ENCODE measurements at places on chromosomes 16 and 17.

GRCh38 chr17:13346996-13347762 is 254.6 kb downstream of the HS3ST3A1 start:
- H3K4me3 ChIP-seq: no peak overlapping the region
- no peak for DNase-seq
- no peaks in the 10 kb centered on the region for H3K27me3 ChIP-seq
- no peaks in the 10 kb centered on the region for H3K4me1 ChIP-seq

DNA sequence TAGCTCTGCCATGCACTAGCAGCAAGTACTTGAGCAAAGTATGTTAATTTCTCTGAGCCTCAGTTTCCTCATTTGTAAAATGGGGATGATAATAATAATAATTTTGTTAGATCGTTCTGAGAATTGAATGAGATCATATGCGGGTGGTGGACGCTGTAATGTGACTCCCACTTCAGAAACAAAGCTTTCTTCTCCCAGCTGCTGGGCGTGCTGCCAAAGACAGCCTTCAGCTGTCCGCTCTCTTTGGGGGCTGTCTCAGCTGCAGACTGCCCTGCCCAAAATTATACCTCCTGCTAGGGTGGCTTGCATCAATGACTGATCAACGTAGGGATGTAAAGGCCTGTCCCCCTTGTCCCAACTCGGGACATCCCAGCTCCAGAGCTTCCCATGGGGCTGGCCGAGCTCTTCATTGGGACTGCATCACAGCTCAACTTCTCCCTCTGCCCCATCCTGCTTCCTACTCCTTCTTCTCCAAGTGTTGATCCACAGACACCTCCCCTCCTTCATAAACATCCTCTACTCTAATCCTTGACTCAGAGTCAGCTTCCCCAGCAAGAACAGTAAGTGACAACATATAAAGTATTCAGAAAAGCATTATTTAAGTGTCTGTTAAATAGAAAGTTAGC is 30.7 kb upstream of the CDH5 start:
- no peaks in the 10 kb centered on the region for H3K4me1 ChIP-seq
- 0 out of 2 replicates have a peak, but pooled peaks cover 8% of the 10 kb centered on the region for H3K27me3 ChIP-seq
- DNase-seq: no peak
- H3K4me3 ChIP-seq: no peak overlapping the region
- H3K36me3 ChIP-seq: no peaks in the 10 kb centered on the region

DNA sequence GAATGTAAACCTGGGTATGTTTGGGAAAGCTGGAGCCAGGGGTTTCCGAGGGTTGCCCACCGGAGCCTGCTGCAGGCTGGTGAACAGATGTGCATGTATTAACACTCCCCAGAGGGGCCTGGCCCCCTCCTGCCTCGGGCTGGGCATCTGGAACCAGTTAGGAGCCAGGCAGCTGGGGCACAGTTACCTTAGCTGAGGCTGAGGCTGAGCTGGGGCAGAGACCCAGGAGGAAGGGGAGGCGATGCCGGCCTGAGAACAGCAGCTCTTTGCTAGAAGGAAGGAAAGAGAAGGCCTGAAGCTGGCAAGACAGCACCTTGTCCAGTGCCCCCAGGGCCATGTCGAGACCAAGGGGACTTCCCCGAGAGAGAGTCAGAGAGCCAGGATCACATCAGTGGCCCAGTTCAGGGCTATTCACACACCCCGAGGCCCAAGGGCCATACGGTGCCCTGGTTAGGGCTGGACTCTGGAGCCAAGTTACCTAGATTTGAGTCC is 65.8 kb downstream of the RMI2 start:
- no peak overlapping the region for H3K4me3 ChIP-seq
- H3K27me3 ChIP-seq: no peaks in the 10 kb centered on the region
- DNase-seq: no peak
- no peak overlapping the region for H3K27ac ChIP-seq

- H3K4me3 ChIP-seq: peak overlapping the region; percentile 48
- 0 out of 2 replicates have a peak, but pooled peaks cover 6% of the 10 kb centered on the region for H3K4me1 ChIP-seq
- no peaks in the 10 kb centered on the region for H3K36me3 ChIP-seq
- H3K27me3 ChIP-seq: no peaks in the 10 kb centered on the region
- no peak for DNase-seq
- H3K27ac ChIP-seq: no peak overlapping the region
These were observed 9.9 kb downstream of the TBX2 start for GRCh38 chr17:61409301-61410112.

GRCh38 chr16:67533024-67533560 is 4.5 kb downstream of the RIPOR1 start:
- no peak overlapping the region for H3K27ac ChIP-seq
- no peak overlapping the region for H3K4me3 ChIP-seq
- no peaks in the 10 kb centered on the region for H3K27me3 ChIP-seq
- H3K4me1 ChIP-seq: peaks cover 11% of the 10 kb centered on the region

- H3K4me3 ChIP-seq: no peak overlapping the region
- H3K4me1 ChIP-seq: peaks cover 6% of the 10 kb centered on the region
- H3K27ac ChIP-seq: no peak overlapping the region
- DNase-seq: no peak
These were observed 5.4 kb downstream of the NPLOC4 start for GRCh38 chr17:81631482-81631881.

- H3K4me3 ChIP-seq: no peak overlapping the region
- H3K36me3 ChIP-seq: no peaks in the 10 kb centered on the region
These were observed 3.3 kb upstream of the RIPOR1 start for GRCh38 chr16:67525176-67525860.

DNA sequence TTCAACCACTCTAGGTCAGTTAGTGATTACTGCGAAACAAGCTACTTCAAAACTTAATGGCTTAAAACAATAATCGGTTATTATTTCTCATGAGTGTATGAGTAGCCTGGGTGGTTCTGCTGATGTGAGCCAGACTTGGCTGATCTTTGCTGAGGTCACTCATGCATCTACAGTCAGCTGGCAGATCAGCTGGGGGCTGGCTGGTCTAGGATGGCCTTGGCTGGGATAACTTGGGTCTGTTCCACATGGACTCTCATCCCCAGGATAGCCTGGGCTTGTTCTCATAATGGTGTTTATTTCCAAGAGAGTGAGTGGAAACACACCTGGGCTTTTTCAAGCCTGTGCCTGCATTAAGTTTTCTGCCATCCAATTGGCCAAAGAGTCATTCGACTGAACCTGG is 13.0 kb downstream of the CCDC182 start:
- no peak overlapping the region for H3K4me3 ChIP-seq
- no peak for DNase-seq
- no peaks in the 10 kb centered on the region for H3K36me3 ChIP-seq
- no peak overlapping the region for H3K27ac ChIP-seq
- H3K4me1 ChIP-seq: no peaks in the 10 kb centered on the region
- peaks cover 83% of the 10 kb centered on the region for H3K27me3 ChIP-seq

- no peaks in the 10 kb centered on the region for H3K27me3 ChIP-seq
- peak; percentile 58 for DNase-seq
- H3K27ac ChIP-seq: no peak overlapping the region
- H3K4me1 ChIP-seq: peaks cover 33% of the 10 kb centered on the region
- no peak overlapping the region for H3K4me3 ChIP-seq
These were observed 23.6 kb upstream of the FZD2 start for GRCh38 chr17:44533533-44534246.

DNA sequence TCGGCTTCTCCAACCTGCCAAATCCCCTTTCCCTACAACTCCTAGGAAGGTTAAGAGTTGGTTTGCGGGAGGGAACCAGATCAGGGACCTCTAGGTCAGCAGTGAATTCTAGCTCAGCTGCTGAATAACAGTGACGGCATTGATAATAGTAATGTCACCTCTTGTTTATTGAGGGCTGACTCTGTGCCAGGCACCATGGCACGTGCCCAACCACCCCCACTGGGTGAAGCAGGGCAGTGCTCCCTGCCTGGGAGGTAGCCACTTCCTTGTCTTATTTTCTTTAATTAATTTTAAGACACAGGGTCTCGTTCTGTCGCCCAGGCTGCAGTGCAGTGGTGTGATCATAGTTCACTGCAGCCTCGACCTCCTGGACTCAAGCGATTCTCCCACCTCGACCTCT is 5.5 kb upstream of the PPL start:
- no peaks in the 10 kb centered on the region for H3K36me3 ChIP-seq
- peaks cover 62% of the 10 kb centered on the region for H3K4me1 ChIP-seq
- H3K27ac ChIP-seq: peak overlapping the region; percentile 96
- H3K4me3 ChIP-seq: peak overlapping the region; percentile 37

GRCh38 chr16:6038941-6039645 is 941.5 kb upstream of the EEF2KMT start:
- H3K27ac ChIP-seq: no peak overlapping the region
- H3K4me1 ChIP-seq: no peaks in the 10 kb centered on the region
- no peaks in the 10 kb centered on the region for H3K27me3 ChIP-seq
- no peaks in the 10 kb centered on the region for H3K36me3 ChIP-seq

- peaks cover 26% of the 10 kb centered on the region for H3K4me1 ChIP-seq
- H3K27ac ChIP-seq: no peak overlapping the region
- no peaks in the 10 kb centered on the region for H3K27me3 ChIP-seq
- H3K36me3 ChIP-seq: no peaks in the 10 kb centered on the region
- DNase-seq: peak; percentile 78
These were observed 21.9 kb upstream of the EIF1 start for GRCh38 chr17:41666708-41667279.

GRCh38 chr16:75280331-75280804 is 28.9 kb upstream of the BCAR1 start:
- peak; percentile 93 for DNase-seq
- peak overlapping the region; percentile 40 for H3K4me3 ChIP-seq
- H3K27me3 ChIP-seq: no peaks in the 10 kb centered on the region
- H3K36me3 ChIP-seq: no peaks in the 10 kb centered on the region

GRCh38 chr17:81064678-81065475 is 29.9 kb downstream of the BAIAP2 start:
- H3K27me3 ChIP-seq: no peaks in the 10 kb centered on the region
- no peaks in the 10 kb centered on the region for H3K36me3 ChIP-seq
- no peaks in the 10 kb centered on the region for H3K4me1 ChIP-seq
- no peak overlapping the region for H3K27ac ChIP-seq
- H3K4me3 ChIP-seq: no peak overlapping the region

DNA sequence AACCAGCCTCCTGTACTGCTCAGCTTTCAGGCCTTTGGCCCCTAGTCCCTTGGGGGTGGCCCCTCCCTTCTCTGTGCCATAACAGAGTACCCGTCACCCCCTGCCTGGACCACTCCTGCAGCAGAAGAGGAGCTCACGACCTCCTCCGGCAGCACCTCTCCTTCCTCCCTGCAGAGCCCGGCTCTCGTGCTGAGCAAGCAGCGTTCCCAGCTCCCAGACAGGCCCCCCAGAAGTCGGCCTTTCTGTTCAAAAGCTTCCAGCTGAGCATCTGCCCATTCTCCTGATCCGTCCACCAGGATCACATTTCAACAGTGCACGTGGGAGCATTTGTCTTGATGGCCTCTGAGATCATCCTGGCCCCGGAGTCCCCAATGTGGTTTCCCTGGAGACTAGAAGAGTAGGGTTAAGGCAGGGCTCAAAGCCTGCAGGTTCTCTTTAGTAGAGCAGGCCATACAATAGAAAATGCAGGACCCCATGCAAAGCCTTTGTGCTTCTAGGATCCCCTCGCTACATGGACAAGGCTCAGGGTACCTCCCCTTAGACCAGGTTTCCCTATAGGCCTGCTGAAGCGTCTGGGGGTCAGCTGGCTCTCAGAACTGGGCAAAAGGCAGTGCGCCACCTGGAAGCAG is 35.6 kb downstream of the NLRC3 start:
- H3K27me3 ChIP-seq: no peaks in the 10 kb centered on the region
- H3K27ac ChIP-seq: no peak overlapping the region
- H3K4me1 ChIP-seq: no peaks in the 10 kb centered on the region
- H3K4me3 ChIP-seq: no peak overlapping the region
- H3K36me3 ChIP-seq: no peaks in the 10 kb centered on the region

DNA sequence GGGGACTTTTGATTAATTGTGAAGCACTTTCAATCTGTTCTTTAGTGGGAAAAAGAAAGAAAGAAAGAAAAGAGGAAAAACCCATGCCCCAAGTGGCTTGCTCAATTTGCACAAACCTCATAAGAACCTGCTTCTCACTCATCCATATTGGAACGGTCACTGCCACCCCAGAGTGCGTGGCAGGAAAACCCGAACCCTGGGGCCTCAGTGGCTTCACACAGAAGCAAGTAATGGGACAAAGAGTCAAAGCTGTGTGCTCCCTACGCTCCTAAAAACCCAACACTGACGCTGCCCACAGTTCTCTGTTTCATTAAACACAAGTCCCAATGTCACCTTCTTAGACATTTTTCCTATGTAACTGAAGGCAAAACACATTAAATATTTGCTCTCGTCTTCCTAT is 1.2 kb downstream of the SLC6A4 start:
- H3K36me3 ChIP-seq: no peaks in the 10 kb centered on the region
- no peak overlapping the region for H3K4me3 ChIP-seq
- no peak overlapping the region for H3K27ac ChIP-seq
- H3K4me1 ChIP-seq: no peaks in the 10 kb centered on the region

DNA sequence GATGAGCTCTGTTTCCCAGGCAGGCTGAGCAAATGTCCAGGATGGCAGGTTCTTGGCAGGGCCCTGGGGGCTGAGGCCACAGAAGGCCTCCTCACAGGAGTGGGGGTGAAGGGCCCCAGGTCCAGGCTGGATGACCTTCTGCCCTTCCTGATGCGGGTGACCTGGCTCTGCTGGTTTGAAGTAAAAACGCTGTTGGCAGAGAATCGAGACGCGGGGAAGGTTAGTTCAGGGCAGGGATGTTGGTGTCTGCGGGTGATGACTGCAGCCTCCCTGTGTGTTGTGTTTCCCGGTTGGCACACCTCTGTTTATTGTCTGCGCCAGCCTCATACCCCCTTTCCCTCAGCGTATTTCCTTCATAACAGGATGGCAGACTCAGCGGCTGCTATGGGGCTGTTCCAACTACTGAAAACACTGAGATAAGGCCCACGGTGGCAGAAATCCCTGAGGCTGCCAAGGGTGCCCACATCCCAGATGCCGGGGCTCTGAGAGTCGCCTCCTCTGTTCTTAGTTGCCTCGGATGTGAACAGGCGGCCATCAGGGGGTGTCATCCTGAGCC is 104.6 kb downstream of the METRNL start:
- H3K27ac ChIP-seq: no peak overlapping the region
- no peaks in the 10 kb centered on the region for H3K4me1 ChIP-seq
- no peak overlapping the region for H3K4me3 ChIP-seq
- DNase-seq: no peak
- H3K36me3 ChIP-seq: no peaks in the 10 kb centered on the region

DNA sequence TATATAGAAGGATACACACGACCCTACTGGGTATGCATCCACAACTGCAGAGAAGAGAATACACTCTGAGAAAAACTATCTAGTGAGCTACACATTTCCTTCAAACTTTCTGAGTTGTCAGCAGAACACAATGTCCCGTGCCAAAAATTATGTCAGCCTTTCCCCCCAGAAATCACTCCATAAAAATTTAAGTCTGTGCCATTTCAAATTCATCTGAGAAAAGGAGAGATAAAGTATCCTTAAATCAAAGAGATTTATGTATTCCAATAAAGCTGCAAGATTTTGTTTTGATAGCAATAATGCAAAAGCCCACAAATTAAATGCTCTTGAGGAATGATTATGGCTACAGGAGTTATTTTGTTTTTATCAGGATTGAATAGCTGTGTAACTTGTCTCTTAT is 760.1 kb downstream of the CDH11 start:
- H3K27ac ChIP-seq: no peak overlapping the region
- 0 out of 2 replicates have a peak, but pooled peaks cover 5% of the 10 kb centered on the region for H3K27me3 ChIP-seq
- no peak overlapping the region for H3K4me3 ChIP-seq
- no peak for DNase-seq

- peaks cover 23% of the 10 kb centered on the region for H3K27me3 ChIP-seq
- H3K27ac ChIP-seq: no peak overlapping the region
- no peak for DNase-seq
- no peak overlapping the region for H3K4me3 ChIP-seq
- no peaks in the 10 kb centered on the region for H3K36me3 ChIP-seq
- no peaks in the 10 kb centered on the region for H3K4me1 ChIP-seq
These were observed 110.3 kb upstream of the CDC42EP4 start for GRCh38 chr17:73422121-73422520.
